ENCODE measurements at places on chromosomes 11 and 22. TPM values are rescaled to one million over a fixed set of nuclear protein-coding genes. Genes with fewer than 3 reads are reported as not detected.

Gene GRM5
- total RNA-seq, result not detected

Gene LRRC4C
- 0.30 TPM for total RNA-seq

GRCh38 chr11:117819096-117820040, 5.2 kb downstream of the FXYD2 start:
- no peak for DNase-seq

- no peak for DNase-seq
Observed at GRCh38 chr11:134126217-134126822, 57.4 kb downstream of the JAM3 start.

Gene C11orf71
- total RNA-seq, result 3.8 TPM

DNA sequence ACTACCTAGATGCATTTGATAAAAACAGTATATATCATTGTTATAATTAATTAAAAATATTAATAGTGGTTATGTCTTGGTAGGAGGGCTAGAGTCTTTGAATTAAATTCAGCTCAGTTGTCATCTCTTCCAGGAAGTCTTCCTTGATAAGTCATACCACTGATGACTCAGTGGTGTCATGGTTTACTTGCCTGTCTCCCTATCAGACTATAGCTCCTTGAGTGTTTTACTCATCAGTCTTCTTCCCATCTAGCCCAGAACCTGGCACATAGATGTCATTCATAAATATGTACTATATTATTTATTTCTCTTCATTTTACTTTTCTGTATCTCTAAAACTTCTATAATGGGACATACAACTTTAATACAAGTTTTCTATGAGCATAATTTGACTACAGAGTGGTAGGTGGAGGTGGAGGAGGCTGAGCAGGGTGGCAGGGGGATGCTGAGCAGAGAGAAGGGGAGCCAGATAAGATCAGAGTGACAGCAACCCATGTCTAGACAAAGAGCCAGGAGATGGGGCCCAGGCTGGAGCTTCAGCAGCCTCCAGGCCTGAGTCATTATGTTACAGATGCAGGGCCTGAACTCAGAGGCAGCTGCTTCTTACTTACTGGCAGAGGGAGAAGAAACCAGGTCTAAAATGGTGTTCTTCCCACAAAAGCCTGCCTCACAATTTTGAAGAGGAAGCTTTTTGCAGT, 82.3 kb upstream of the PHOX2A start:
- no peak for DNase-seq

Gene TRIM49
- not detected for total RNA-seq

GRCh38 chr22:45547731-45548130, 45.0 kb downstream of the FBLN1 start:
- no peak for DNase-seq

Gene MN1
- 2.0 TPM for total RNA-seq

Gene APOBEC3G
- 12.1 TPM for total RNA-seq

Gene CDHR5
- not detected for total RNA-seq

DNA sequence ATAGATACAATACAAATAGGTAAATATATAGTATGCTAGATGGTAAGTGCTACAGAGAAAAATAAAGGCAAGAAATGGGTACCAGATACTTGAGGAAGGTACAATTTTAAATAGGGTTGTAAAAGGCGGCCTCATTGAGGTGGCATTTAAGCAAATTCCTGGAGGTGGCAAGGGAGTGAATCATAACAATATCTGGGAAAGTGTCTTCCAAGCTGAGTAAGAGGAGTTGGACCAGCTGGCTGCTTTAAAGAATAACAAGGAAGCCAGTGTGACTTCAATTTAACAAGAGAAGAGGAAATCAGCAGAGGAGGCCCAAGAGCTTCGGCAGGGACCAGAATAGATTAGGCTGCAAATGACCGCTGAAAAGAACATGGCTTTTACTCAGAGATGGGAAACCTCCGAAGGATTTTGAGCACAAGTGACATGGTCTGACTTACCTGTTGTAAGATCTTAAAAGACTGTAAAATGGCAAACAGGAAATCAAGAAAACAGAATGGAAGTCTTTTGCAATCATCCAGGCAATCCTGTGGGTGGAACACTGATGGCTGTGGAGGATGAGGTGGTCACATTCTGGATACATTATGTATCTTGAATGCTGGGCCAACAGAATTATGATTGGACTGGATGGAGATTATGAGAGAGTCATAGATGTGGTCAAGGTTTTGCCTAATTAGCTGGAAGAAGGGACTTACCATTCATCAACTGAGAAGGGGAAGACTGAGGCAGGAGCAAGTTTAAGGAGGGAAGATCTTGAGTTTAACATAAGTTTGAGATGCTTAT, 77.2 kb downstream of the RDX start:
- no peak for DNase-seq

Gene SHANK2
- 12.6 TPM for total RNA-seq

GRCh38 chr11:74819400-74819799, 70.8 kb downstream of the RNF169 start:
- no peak for DNase-seq

- DNase-seq, result no peak
Observed at GRCh38 chr11:7597620-7598019, 75.7 kb downstream of the CYB5R2 start.

Gene ASPHD2
- 2.0 TPM for total RNA-seq

DNA sequence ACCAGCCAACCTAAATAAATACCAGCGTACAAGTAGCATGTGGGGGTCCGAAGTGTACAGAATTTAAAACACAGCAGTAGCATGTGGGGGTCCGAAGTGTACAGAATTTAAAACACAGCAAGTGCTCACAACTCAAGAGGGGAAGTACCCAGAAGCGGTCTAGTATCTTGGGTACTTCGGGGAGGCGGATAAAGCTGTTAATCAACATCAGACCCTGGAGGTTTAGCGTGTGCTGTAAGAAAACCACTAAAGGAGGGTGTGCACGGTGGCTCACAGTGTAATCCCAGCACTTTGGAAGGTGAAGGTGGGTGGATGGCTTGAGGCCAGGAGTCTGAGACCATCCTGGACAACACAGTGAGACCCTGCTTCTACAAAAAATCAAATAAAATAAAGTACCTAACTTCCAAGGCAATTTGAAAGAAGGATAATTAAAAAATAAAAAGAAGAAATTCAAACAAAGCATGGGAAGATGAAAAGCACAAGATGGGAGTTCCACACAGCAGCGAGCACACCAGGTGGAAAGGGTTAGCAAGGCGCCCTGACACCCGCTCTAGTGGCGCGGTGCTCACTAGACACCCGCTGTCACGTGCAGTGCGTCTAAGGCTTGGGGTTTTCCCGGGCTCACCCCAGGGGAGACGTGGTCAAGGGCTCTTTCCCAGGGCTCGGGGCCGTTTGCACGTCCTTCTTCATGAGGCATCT, 35.0 kb upstream of the MOB2 start:
- DNase-seq, result no peak

DNA sequence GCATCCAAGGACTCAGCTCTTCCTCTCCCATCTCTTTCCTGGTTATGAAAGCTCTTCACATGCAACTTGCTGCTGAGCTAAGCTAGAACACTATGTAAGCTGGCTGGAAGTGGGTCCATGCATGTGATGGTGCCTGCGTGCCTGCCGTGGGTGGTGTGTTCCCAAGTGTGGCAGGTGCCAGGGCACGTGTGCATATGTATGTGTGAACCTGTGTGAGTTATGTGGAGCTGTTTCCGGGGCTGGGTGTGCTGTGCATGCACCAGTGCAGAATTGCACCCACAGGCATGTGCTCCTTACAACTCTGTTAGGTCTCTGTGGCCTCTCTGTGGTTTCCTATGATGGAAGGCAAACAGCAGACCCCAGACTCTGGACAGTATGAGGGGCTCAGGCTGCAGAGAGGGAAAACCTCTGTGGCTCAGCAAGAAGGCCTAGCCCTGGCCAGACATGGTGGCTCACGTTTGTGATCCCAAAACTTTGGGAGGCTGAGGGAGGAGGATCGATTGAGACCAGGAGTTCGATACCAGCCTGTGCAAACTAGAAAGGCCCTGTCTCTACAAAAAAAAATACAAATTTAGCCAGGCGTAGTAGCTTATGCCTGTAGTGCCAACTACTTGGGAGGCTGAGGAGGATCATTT, 4.1 kb upstream of the P2RY6 start:
- no peak for DNase-seq

GRCh38 chr11:72780296-72781062, 13.4 kb downstream of the STARD10 start:
- no peak for DNase-seq

- no peak for DNase-seq
Observed at GRCh38 chr11:6646576-6646917, 9.1 kb downstream of the DCHS1 start.

Gene SLC17A6
- total RNA-seq, result not detected

DNA sequence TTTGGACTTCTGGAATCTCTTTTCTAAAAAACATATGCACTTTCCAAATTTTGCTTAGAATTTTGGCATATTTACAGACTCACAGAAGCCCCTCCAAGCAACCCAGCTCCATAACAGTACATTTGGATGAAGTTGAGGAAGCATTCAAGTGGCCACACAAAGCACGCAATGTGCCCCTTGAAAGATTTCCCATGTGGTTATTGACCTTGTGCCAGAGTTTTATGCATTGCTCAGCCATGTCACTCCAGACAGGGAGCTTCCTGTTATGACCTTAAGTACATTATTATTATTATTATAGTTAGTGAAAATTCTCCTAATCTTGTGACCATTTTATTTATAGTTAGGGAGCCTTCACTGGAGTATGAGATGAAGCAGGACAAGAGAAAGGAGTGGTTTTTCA, 35.0 kb upstream of the BDNF start:
- no peak for DNase-seq

DNA sequence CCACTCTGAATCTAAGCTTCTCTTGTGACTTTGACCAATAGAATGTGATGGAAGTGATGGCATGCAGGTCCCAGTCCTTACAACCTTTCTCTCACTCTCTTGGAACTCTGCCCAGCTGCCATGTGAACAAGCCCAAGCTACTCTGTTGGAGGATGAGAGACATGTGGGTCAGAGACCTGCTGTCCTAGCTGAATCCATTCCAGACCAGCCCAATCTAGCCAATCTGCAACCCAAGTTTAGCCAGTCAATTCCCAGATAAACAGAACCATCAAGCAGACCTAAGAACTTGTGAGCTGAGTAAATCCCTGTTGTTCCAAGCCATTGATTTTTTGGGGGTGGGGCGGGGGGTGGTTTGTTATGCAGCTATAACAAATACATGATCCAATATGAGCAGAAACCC, 69.2 kb upstream of the GRK3 start:
- DNase-seq, result no peak

DNA sequence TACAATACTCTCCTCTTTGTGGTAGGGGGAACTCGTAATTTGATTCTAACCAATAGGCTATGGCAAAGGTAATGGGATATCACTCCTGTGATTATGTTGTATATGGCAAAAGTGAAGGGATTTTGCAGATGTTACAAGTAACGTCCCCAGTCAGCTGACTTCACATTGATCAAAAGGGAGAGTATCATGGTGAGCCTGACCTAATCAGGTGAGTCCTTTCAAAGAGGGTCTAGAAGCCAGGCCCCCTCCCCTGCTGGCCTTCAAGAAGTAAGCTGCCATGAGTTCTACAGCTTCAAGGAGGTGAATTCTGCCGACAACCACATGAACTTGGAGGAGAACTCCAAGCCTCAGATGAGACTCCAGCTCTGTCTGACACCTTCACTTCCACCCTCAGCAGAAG, 20.0 kb downstream of the TBRG1 start:
- DNase-seq, result no peak

GRCh38 chr11:1162138-1162475, 4.4 kb downstream of the MUC5AC start:
- no peak for DNase-seq

- no peak for DNase-seq
Observed at GRCh38 chr11:66014804-66015453, 3.1 kb downstream of the CST6 start.

Gene IFITM1
- total RNA-seq, result 92.7 TPM

GRCh38 chr22:36027579-36027934, 1.1 kb downstream of the RBFOX2 start:
- no peak for DNase-seq

DNA sequence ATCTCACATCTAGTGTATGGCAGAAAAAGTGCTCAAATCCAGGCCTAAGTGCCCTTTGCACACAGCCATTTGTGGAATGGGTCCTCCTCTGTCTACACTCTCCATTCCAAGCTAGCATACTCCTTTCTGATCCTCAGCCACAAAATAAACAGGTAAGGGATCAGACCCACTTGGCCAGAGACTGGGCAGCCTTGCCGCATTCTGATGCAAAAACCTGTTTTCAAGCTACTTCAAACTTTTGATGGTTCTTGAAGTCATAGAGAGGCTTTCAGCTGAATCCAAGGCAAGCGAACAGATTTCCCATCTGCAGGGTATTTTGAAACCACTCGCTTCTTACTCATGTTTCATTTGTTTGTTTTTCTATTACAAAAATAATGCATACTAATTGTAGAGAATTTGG, 136.6 kb upstream of the NAV2 start:
- DNase-seq, result no peak

DNA sequence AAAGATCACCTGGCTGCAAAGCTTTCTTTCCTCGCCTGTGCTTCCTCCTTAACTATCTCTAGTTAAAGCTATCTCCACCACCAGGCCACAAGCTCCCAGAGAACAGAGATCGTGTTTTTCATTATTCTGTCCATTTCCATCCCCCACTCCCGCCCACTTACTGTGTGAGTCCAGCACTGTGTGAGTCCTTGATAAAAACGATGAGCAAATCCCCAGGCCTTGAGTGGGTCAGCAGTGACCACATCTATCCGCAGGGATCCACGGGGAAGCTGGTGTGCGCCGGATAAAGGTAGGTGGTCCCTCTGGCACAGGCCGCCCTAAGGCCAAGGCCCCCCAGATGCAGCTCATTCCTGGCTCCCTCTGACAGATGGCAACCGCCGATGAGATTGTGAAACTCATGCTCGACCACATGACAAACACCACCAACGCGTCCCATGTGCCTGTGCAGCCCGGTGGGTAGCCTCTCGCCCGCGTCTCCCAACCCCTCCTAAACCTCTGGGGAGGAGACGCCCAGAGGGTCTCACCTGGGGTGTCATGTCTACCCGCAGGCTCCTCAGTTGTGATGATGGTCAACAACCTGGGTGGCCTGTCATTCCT, 9.3 kb downstream of the TKFC start:
- no peak for DNase-seq

DNA sequence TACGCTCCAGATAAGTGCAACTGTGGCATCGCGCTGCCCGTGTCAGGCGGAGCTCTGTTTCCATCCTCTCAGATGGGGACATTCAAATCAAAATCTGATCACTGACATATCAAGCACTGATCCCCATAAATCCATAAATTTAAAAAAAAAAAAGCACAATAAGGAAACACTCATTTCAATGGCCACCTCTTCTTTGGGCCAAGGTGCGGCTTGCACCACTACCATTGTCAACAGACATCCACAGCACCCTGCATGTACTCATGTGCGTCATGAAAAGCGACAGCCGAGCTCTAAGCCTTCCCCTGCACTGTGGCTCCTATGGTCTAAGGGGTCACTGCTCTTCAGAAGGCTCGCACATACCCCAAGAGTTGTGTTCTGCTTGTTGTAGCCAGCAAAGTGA, 26.7 kb upstream of the SERPIND1 start:
- no peak for DNase-seq

- DNase-seq, result no peak
Observed at GRCh38 chr22:26273011-26273675, 103.9 kb downstream of the SEZ6L start.

Gene ACTN3
- not detected for total RNA-seq

- no peak for DNase-seq
Observed at GRCh38 chr22:27613099-27614005, 188.2 kb downstream of the MN1 start.

- no peak for DNase-seq
Observed at GRCh38 chr11:128285321-128285720, 302.0 kb downstream of the ETS1 start.

GRCh38 chr22:35842954-35843353, 125.3 kb downstream of the APOL5 start:
- DNase-seq, result no peak

Gene MMP13
- not detected for total RNA-seq

Data from esophagus squamous epithelium (tissue), 5 donors.